Stimulated activated naive CD4-positive, alpha-beta T cell treated with Interleukin-2 at 50 U/mL for 16 hours (primary cell): ENCODE measurements at places on chromosomes 5 and 9.

DNA sequence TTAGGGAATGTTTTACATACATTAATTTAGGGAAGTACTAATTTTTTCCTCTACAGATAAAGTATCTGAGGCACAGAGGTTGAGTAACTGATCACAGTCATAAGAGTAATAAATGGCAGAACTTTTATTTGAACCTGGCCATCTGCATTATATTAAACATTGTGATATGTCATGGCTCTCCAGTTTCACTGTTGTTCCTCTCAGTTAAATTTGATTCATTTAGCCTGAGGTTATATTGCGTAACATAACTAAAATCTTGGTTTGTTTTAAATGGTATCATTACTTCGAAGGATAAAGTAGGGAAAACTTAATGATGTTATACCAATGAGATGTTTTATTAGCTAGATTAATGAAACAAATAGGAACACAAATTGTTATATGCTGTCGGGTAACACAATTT lies 284.4 kb downstream of the KDM4C start:
- DNase-seq = no peak

DNA sequence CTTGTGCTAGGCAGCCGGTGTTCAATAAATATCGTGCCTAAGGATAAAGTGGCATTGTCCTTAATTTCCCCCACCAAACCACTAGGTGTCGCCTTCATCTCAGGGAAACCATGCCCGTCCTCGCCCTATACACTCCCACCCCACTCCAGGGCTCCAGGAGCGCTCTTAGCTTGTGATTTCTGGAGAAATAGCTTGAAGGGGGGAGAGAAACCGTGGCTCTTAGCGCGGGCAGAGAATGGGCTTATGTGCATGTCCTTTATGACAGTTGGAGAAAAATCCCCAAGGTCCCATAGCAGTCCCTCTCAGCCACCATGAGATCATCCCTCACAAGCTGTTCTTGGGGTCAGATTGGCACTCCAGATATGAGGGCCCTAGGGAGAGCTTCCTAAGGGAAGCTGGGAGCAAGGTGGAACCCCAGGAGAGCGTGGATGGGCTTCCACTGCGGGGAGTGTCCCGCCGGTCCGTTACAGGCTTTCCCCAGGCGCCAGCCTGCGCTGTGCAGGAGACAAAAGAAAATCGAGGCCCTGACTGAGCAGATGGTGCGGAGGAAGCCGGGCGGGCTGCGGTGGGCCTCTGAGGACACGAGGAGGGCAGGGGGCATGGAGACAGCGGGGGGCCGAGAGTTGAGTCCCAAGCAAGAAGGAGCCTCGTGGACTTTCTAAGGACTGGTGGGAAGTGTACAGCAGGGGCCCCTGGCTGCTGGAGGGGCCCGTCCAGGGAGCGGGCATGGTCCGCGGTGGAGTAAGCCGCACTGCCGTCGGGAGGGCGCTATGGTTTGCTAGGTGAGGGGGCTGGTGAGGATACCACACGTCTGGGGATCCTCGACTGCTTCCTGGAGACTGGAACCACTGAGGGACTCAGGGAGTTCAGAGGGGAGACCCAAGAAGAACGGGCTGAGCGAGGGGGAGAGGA lies 750 bp upstream of the NPR2 start:
- DNase-seq = peak; percentile 23

GRCh38 chr5:141343242-141343952 lies at the start of gene PCDHGA3:
PCDHGA3 (plus strand) TSS chr5:141343829; CDS start chr5:141344034, 205 bp downstream.
- no peak for DNase-seq

GRCh38 chr5:55836191-55836590 lies 15.0 kb upstream of the IL31RA start:
- no peak for DNase-seq

DNA sequence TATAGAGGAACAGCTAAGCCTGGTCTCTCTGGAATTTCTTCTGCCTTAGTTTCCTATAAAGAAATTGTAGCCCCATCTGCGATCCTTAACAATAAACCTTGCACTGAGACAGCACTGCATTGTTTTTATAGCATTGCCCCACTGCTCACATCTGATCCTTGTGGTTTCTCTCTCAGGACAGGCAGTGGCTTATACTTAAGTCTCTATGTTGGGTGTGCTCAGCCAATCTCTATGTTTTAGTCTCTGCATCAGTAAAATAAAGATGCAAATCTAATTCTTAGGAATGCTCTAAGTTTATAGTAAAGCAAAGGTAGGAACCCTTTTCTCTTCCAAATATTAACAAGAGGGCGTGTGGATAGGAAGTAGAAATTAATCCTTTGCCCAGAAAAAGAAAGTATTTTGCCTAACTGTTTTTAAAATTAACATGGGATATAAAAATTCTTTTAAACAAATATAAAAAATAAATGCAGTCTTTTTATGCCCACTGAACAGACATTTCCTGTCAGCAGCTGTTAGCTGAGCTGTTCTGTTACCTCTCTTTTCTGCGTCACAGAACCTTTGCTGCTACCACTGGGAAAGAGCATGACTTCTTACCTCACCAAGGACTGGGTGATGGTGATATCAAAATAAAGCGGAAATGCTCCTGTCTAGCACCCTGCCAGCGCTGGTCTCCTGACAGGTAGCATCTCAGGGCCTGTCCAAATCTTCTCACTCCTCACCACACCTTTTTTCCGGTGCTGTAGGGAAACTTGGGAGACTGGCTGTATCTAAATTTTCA lies 29.5 kb downstream of the MRPS27 start:
- no peak for DNase-seq

GRCh38 chr5:172110921-172111851 lies 76.8 kb downstream of the STK10 start:
- DNase-seq = peak; percentile 83

DNA sequence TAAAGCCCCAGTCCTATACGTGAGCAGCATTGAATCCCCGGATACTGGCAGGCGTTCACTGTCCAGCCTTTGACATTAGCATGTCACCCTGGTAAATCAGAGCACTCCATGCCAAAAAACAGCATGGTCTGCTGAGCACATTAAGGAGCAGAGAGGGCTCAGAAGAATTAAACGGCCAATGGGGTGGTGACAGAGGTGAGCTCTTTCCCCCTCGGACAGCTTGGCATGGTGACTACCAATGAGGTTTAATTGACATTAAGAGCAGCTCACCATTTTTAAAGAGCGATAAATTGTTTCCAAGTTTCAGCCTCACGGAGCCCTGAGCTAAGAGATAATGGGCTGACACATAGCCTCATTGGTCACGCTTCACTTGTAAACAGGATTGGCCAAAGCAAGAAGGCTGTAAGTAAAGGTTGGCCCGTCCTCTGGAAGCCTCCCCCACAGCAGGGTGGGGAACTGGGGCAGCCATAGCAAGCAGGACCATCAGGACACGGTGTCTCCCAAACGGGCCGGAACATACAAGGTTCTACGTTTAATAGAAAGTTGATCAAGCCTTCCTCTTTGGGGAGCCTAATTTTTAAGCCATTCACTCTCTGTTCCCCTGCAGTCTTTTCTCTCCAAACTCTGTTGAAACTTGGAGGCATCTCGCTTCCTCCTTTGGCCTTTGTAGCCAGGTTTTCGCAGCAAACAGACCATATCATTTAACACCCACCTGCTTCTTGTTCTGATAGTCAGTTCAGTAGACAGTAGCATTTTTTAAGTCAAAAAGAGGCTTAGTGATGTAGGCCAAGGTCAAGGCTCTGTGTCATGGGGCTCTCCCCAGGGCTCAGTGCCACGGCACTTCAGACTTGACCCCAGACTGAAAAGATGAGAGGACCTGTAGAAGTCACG lies 25.9 kb downstream of the QRFP start:
- DNase-seq = no peak

DNA sequence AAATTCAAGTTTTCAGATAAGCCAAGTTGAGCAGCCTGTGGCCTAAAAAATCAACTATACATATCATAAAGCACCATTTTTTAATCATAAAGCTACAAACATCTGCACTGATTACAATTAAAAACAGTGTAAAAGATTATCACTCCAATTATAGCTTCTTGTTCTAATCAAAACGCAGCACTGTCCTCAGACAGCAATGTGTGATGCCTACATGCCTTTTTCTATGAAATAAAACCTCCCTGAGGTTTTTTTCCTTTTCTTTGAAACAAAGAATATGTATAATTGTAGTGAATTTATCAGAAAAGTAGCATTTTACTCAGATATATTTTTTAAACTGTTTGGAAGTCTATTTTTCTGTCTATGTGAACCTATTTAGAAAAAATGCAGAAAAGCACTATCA lies 366.1 kb upstream of the CCNH start:
- DNase-seq = no peak

- no peak for DNase-seq
Measured at GRCh38 chr9:7973123-7973522, 173.5 kb upstream of the DMAC1 start.

GRCh38 chr5:54207566-54207965 lies 102.8 kb downstream of the ARL15 start:
- no peak for DNase-seq

- DNase-seq = no peak
Measured at GRCh38 chr5:74570250-74570649, 70.3 kb downstream of the ENC1 start.

DNA sequence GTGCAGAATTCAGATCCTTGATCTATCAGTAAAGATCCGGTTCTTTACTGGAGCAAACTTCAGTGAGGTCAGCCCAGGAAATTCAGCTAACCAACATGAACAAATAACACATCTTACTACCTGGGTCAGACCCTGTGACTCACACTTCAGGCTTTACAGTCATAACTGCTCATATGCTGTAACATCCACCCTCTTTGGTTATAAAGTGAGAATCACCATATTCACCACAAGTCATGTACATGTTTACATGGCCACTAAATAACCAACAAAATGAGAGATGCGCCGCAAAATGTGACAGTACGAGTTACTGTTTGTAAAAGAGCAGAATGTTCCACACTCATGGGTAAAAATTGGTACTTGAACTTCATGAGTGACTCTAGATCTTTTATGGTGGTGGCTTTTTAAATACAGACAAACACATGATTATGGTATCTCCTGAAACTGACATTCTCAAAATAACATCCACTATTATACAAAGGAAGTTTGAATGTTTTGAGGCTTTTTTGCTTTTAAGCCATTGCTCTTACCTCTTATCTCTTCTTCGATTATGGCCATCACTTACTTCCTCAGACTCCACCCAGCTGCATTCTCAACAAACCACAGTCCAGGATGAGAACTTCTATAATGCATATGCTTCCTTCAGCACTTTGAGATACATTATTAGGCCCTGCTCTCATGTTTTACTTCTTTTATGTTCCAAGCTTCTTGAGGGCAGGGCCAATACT lies 516.6 kb downstream of the RAB3C start:
- DNase-seq = peak; percentile 36

DNA sequence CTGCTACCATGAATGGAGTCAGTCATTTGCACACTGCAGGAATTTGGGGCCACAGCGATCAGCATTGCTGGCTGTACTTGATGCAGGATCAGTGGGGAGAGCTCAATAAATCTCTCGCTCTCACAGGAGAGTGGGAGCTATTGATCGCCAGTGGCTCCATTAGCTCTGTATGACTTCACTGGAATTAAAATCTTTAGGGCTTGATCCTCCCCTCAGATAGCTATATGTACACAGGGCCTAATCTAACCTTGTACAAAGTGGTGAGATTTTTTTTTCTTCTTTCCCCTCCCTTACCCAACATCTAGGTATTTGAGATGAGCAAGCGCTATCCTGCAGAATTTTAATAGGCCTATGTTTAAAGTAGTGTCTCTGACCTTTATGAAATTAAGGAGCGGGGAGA lies 84.9 kb downstream of the IZUMO3 start:
- DNase-seq = no peak

- DNase-seq = no peak
Measured at GRCh38 chr9:98637381-98637780, 71.4 kb downstream of the GABBR2 start.

GRCh38 chr9:105054491-105054890 lies 126.5 kb upstream of the ABCA1 start:
- DNase-seq = no peak

DNA sequence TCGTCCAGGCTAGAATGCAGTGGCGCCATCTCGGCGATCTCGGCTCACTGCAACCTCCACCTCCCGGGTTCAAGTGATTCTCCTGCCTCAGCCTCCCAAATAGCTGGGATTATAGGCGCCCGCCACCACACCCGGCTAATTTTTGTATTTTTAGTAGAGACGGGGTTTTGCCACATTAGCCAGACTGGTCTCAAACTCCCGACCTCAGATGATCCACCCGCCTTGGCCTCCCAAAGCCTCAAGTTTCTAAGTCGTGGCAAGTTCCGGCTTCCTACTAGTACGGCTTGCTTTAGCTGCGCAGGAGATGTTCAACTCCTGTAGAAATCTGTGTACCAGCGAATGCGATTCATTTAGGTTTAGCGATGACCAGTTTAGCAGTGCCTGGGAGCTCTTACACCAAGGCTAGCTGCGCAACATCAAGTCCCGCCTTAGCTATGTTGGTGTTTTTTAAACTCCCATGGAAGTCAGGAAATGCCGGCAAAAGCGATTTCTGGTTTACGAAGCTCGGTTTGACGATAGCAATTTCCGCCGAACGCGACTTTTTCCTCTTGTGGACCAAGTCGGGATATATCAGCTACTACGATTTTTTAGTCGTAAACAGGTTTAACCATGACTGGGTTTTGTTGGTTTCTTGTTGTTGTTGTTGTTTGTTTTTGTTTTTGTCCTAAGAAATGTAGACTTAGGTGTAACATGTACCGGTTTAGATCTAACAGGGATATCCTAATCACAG lies 46.4 kb downstream of the ANXA2R start:
- DNase-seq = peak; percentile 55

GRCh38 chr9:122425087-122425486 lies 52.6 kb downstream of the OR1J1 start:
- no peak for DNase-seq

- no peak for DNase-seq
Measured at GRCh38 chr9:132914924-132915323, 29.5 kb downstream of the TSC1 start.

DNA sequence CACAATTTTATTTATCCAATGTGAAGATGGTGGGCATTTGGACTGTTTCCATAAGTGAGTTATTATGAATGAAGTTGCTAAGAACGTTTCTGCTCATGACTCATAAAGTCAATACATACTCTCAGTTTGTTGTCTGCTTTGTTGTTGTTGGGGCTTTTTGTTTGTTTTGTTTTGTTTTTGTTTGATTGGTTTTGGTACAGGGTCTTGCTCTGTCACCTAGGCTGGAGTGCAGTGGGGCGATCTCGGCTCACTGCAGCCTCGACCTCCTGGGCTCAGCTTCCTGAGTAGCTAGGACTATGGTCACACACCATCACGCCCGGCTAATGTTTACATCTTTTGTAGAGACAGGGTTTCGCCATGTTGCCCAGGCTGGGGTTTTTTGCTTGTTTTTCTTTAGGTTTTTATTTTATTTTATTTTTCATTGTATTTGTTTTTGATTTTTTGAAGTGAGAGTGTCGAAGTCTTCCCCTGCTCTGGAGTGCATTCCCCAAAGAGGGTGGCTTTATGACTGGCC lies 18.0 kb downstream of the TRIM7 start:
- no peak for DNase-seq

GRCh38 chr9:108001237-108001636 lies 511.7 kb upstream of the KLF4 start:
- no peak for DNase-seq

- no peak for DNase-seq
Measured at GRCh38 chr5:170562875-170563228, 59.0 kb downstream of the KCNIP1 start.

- DNase-seq = no peak
Measured at GRCh38 chr9:90698871-90699440, 56.3 kb upstream of the DIRAS2 start.

- no peak for DNase-seq
Measured at GRCh38 chr5:160931283-160931682, 79.3 kb upstream of the ATP10B start.
